Right ventricle myocardium superior (tissue), 1 donor: ENCODE measurements at places on chromosomes 2 and 18. TPM values are rescaled to one million over a fixed set of nuclear protein-coding genes. Genes with fewer than 3 reads are reported as not detected.

The RAPGEF4 gene
- total RNA-seq: 7.2 TPM

- no peak for DNase-seq
Measured at GRCh38 chr2:226963528-226963927, 127.7 kb downstream of the RHBDD1 start.

- no peak for DNase-seq
Measured at GRCh38 chr2:101770726-101771125, 73.2 kb downstream of the MAP4K4 start.

GRCh38 chr2:20242727-20243377, 17.9 kb upstream of the SDC1 start:
- no peak for DNase-seq

- DNase-seq: no peak
Measured at GRCh38 chr2:159096901-159097300, 128.5 kb downstream of the TANC1 start.

- no peak for DNase-seq
Measured at GRCh38 chr2:219551441-219552381, 7.9 kb downstream of the TMEM198 start.

DNA sequence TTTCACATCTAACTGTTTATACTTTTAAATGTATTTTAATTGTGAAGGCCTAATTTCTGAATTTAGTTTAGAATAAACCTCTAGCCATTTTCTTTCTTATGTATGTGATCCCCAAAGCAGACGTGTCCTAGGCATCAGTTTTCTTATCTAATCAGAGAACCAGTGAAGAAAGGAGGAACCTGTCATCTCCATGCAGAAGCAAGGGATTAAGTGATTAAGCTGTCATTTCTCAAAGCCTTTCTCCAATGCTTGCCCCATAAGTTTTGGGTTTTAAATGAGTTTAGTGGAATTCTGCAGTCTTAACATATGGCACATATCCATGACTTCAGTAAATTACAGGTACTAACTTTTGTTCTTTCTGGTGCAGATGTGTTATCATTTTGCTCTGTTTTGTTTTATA, 190.4 kb downstream of the PLCL1 start:
- DNase-seq: no peak

The NXPH2 gene
- total RNA-seq: not detected

GRCh38 chr18:31563778-31564177, 27.9 kb upstream of the TTR start:
- no peak for DNase-seq

- no peak for DNase-seq
Measured at GRCh38 chr2:1546023-1546591, 132.8 kb downstream of the TPO start.

The CFAP221 gene
- 0.67 TPM for total RNA-seq

DNA sequence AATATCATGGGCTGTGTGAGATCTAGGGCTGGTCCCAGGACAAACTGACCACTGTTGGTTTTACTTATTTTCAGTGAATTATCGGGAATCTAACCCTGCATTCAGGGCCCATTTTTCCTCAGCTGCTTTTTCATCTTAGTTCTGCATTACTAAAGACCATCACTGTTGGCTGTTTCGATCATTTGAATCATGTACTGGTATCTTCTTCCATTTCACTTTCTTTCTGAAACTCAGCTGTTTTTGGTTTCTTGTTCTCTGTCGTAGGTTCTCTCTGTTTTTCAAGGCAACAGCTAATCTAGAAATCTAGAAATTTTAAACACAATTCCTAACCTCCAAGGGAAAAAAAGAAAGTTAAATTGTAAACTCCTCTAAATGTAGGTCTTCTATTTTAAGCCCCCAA, 159.9 kb upstream of the SESTD1 start:
- DNase-seq: no peak

The TRAPPC12 gene
- 104 TPM for total RNA-seq

The RUFY4 gene
- total RNA-seq: not detected

- DNase-seq: no peak
Measured at GRCh38 chr18:11520536-11520935, 88.9 kb upstream of the SLC35G4 start.

The AGXT gene
- not detected for total RNA-seq

The CCT4 gene
- total RNA-seq: 96.0 TPM

The MC2R gene
- not detected for total RNA-seq

- no peak for DNase-seq
Measured at GRCh38 chr18:75207310-75208154, 1.4 kb downstream of the PTGR3 start.

The CNTNAP5 gene
- total RNA-seq: not detected

The CTAGE1 gene
- total RNA-seq: not detected

The TMEM163 gene
- 0.38 TPM for total RNA-seq

The NBAS gene
- total RNA-seq: 60.7 TPM

GRCh38 chr2:144390424-144391020, 129.4 kb downstream of the ZEB2 start:
- DNase-seq: no peak

DNA sequence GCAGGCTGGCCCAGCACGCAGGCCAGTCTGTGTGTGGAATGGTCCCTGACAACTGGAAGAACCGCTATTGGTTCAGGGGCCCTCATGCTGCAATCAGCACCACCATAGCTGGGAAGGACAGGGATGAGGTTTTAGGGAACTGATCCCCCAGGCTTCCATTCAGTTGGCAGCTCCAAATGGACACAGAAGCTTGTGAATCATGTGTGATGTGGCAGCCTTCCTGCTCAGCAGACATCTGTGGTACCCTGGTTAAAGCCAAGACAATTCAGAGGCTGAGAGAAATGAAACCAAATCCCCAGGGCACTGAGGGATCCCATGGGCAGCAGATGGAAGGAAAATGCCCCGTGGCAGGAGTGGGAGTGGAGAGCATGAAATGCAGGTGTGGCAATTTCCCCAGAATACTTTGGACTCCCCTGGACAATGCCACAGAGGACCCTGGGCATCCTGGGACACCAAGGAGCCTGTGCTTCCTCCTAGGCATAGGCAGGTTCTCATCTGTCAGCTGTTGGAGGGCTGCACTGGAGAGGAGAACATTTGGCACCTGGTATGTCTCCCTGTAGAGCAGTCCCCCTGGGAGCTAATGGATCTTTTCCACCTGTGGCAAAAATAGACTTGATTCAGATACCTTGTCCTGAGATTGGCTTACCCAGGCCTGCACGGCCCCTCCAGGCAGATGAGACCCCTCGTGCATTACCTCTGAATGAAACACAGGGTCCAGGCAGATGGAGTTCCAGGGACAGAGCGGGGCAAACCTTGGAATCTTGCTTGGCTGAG, 162.2 kb upstream of the BCL2L11 start:
- no peak for DNase-seq

- no peak for DNase-seq
Measured at GRCh38 chr2:8144785-8145184, 537.1 kb upstream of the ID2 start.

The PPP1R1C gene
- total RNA-seq: 21.4 TPM

- DNase-seq: no peak
Measured at GRCh38 chr2:47155091-47155876, at the start of gene STPG4. TSS of gene STPG4 (minus strand) at chr2:47155308. CDS start at chr2:47155251, 57 bp downstream.

GRCh38 chr2:20457661-20458630, 11.1 kb downstream of the RHOB start:
- DNase-seq: no peak

DNA sequence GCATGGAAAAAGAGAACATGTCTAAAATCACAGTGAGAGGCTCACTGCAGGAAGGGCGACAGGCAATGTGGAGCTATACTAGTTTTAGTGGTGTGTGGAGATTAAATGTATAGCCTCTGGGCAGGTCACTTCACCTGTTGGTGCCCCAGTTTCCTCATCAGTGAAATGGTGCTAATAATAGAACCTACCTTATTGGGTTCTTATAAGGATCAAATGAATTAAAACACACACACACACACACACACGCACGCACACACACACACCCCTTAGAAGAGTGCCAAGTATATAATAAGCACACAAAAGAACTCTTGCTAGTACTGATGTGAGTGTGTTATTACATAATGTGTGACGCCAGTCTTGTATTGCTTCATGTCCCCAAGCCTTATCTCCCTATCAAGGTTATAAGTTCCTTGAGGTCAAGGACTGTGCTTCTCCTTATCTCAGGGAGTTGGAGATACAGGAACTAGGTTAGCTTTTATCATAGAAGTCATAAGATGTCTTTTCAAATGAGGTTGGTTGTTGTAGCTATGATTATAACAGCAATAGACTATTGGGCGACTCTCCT, 98.0 kb upstream of the CXCR4 start:
- no peak for DNase-seq

DNA sequence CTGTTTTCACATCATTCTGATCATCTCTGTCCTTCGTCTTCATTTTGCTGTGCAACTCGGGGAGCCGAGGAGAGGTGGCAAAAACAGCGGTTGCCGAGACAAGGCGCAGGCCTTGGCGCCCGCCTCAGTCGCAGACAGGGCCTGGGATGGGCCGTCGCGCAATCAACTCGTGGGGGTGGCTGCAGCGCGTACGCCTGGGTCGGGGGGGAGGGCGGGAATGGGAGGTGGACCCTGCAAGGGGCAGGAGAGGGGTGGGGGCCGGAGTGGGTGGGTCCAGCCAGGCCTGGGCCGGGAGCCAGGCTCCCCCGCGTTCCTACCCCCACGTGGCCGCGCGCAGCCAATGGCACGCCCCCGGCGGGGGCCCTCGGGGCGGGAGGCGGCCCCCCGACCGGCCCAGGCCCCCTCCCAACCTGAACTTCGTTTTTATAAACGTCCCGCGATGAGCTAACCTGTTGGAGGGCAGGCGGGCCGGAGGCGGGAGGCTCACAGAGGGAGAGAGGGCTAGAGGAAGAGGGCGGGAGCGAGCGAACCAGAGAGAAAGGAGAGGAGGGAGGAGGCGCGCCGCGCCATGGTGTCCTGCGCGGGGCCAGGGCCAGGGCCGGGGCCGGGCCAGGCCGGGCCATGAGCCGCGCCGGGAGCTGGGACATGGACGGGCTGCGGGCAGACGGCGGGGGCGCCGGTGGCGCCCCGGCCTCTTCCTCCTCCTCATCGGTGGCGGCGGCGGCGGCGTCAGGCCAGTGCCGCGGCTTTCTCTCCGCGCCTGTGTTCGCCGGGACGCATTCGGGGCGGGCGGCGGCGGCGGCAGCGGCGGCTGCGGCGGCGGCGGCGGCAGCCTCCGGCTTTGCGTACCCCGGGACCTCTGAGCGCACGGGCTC, at the start of gene HOXD13:
Gene HOXD13, plus strand, starts transcription at position 452 of the 875 bp plus-strand sequence. Its CDS starts 170 bp downstream, at position 622.
- no peak for DNase-seq

DNA sequence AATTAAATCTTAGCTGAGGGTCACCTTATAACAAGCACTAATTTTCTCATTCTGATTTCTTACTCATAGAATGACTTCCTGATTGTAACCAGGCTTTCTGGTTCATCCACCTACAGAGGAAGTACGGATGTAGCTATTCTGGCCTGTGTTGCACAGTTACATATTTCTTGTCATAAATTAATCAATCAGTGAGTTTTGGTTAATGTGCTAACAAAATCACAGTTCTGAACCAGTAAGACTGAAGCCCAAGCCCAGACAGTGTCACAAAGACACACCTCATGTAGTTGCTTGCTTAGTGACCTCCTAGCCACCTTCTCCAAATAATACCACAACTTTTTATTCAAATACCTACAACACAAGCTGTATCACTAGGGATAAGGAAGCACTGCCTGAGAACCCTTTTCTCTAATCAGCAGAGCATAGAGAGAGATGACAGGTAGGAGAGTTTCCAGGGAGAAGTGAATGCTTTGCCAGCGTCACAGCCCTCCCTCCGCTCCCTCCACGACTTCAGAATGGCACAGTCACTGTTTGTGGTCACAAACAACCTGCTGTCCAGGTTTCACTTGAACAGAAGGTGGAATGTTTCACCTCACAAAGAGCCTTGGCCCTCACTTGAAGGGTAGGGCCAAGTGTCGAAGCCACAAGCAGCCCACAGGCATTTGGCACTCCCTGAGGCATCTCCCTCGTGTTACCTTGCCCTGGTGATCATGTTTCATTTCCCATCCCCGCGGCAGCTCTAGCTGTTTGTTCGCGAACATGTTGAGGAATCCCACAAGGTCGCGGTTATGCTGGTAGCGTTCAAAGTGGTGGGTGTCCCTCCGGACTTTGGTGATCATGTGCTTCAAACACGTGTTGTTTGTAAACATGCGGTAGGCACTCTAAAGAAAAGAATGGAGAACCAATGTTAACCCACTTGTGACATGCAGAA, 120.8 kb upstream of the STK17B start:
- no peak for DNase-seq

The AKAIN1 gene
- not detected for total RNA-seq

DNA sequence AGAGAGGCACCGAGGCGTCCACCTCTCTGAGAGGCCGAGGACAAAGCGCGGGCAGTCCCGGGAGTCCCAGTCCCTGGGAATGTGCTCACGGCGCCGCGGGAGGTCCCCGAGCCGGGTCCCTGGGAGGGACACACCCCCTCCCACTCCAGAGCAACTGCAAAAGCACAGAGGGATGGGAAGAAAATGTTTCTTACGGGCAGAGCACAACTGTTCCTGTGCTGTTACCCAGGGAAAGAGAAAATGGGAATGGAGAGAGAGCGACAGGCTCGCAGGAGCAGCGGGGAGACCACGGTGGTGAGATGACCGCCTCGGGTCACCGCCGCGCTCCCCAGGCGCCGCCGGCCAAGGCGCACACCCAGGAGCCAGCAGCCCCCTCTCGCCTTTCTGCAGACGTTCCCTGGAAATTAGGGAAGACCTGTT, 1.2 kb upstream of the BCL11A start:
- peak; percentile 42 for DNase-seq

- DNase-seq: no peak
Measured at GRCh38 chr18:43486462-43486861, 209.2 kb upstream of the SYT4 start.

The SLC16A14 gene
- total RNA-seq: 3.0 TPM

DNA sequence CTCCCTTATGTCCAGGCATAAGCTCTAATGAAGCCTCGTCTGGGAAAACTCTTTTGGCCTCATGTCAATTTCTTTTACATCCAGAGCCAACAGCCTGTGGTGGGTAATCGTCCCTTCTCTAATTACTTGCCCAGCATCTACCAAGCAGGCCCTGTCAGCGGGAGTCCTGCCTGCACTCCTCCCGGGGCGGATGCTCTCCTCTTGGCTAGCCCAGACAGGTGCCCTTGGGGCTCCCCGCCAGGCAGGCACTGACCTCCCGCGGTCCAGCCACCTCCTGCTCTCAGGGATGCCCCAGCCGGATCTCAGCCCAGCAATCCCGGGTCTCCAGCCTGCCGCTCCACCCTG, 74.2 kb downstream of the NCAPH start:
- peak; percentile 67 for DNase-seq

- DNase-seq: peak; percentile 68
Measured at GRCh38 chr2:218217360-218218267, 625 bp downstream of the ARPC2 start.
